ENCODE measurements at places on chromosomes 6 and 20.
A peak's percentile ranks its signal among the peaks of the same experiment; 100 is the strongest.

DNA sequence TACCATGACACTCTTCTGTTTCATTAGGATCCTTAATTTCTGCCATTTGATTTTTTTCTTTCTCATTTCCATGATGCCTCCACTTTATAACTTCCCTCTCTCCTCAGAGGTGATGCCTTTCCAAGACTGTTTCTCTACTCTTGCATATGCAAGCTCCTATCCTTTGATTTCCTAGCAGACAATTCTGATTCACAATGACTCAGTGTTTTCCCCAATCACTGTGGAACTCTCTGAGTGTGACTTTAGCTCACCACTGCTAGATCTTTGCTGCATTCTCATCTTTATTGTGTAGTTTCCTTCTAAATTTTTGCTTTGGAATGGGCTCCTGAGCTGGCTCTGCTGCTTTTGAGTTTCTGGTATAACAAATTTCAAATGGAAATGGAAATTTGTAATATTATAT is 184.9 kb downstream of the TINAG start:
- no peak for DNase-seq

DNA sequence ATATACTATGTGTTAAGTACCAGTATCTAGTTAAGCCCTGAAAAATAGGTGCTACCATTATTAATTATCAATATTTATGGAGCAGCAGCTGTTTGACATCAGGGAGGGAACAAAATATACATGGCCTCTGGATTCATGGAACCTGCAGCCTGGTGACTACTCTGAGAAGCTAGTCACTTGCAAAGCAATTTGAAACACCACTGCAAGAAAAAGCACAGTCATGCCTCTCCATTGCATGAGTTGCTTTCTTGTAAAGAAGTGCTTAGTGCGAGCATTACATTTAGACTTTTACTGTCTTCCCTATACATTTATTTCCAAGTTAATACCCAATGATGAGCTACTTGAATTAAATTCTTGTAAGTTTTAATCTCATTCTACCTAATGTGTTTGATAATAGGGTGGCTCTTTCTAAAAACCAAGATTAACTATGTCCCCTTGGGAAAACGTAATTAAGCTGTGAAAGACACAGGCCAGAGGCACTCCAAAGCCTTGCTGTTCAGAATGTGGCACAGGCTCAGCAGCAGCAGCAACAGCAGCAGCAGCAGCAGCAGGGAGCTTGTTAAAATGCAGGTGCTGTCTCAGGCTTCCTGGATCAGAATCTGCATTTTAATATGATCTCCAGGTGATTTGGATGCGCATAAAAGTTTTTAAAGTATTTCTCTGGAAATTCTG is 83.6 kb downstream of the PFDN4 start:
- DNase-seq, result no peak

DNA sequence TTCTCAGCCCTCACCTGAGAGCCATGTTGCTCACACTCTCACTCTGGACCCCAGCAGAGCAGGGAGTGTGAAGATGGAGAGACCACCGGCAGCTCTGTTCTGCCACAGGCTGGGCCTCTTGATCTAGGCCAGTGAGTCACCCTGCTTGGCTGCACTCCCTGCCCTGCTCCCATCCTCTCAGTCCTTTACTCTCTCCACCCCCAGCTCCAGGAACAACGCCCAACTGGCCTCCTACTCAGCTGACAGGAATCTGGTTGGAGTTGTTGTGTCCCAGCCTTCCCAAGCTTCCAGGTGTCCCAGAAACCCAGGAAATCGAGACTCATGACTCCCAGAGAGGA is at the start of gene PSORS1C1:
Gene PSORS1C1, plus strand, starts transcription at position 260 of the 338 bp plus-strand sequence. CDS start 14,833 bp downstream, outside the sequence.
- no peak for DNase-seq

DNA sequence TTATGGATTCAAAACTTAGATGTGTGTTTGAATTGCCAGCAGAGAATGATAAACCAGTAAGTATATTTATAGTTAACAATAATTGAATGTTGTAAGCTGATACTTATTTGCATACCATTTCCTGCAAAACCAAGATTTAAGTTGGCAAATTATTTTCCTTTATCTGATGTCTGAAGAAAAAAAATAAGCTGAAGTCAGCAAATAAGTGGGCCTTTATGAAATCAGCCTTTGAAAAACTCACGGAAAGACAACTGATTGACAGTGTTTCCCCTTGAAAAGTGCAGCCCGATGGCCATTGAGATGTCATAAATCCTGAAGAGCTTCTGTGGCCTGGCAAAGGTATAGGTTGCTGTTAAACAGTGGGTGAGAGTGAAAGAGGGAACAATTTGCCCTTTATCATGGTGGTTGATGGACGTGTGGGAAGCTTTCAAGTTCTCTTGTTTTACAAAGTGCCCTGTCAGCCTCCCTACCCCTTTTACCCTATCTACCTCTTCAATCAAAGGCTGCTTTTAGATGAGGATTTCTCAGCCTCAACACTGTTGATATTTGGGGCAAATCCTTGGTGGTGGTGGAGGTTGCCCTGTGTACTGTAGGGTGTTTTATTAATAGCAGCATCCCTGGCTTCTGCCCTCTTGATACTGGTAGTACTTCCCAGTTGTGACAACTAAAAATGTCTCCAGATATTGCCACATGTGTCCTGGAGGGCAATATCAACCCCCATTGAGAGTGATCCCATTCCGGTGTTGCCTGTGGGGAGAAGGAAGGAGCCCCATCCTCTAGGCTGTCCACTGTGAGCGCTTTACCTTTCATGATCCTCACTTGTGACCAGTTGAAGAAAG is 50.2 kb downstream of the VAPB start:
- DNase-seq, result no peak

GRCh38 chr20:53847837-53848170 is 222.6 kb downstream of the BCAS1 start:
- no peak for DNase-seq

DNA sequence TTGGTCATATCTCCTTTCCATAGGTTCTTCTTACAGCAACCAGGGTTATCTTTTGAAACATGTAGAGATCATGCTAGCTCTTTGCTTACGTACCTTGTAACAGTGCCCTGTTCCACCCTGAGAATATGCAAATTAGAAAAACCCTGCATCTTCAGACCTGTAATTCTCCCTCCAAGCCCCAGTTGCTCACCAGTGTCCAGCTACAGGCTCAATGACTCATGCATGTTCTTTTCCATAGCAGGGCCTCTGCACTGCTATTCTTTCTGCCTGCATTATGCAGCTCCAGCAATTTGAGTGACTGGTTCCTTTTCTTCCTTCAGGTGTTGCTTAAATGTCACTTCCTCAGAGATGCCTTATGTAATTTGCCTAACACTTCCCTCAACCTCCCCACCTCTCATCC is 636.2 kb downstream of the KHDRBS2 start:
- DNase-seq, result no peak

- DNase-seq, result no peak
Observed at GRCh38 chr6:141988954-141989705, 143.6 kb upstream of the GJE1 start.

GRCh38 chr6:7107578-7108195 is at the start of gene RREB1:
Gene RREB1 (plus strand): TSS chr6:7107961. CDS start chr6:7181912, 73,951 bp downstream.
- DNase-seq, result peak; percentile 60

DNA sequence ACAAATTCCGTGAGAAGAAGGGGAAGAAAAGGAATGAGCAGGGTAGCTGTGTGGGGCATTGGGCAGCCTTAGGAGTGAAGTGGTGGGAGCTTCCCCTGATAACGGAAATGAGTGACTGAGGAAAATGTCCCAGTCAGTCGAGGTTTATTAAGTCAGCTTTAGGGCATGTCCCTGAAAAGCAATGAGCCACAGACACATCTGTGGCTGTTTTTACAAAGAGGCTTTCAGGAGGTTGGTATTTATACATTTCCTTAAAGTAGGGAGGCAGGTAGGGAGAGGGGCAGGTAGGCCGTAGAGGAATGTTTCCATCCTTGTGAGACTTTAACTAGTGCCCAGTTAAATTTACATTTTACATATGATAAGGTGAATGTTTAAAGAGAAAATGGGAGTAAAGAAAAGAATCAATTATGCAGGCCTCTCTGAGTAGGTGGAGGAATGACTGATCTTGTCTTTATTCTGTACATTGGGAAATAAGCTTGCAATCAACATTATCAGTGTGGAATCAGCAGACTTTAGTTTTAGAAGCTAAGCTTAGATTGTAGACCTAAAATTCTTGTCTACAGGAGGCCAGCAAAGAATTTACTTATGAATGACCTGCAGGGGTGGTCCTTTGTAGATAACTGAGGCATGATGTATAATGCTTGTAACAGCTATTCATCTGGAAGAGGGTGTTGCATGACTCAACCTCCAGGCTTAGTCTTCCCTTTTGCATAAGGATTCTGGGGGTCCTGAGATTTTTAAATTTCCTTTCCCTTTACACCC is 18.5 kb downstream of the SLC22A2 start:
- DNase-seq, result no peak

Data from NCI-H2029 (cell line).